ENCODE measurements at places on chromosomes 1 and 21.

DNA sequence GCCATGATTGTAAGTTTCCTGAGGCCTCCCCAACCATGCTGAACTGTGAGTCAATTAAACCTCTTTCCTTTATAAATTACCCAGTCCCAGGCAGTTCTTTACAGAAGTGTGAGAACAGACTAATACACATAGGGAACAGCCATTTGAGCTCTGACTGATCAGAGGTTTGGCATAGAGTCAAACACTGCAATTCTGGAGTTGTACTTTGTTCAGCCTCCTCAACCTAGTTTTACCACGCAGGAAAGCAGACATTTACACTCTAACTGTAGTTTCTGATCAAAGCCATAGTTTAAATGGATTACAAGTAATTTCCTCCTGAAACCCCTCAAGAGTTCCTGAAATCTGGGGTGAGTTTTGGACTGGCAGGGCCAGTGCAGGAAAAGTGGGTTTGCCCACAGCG lies 218.2 kb downstream of the TNR start:
- no peak for DNase-seq

- no peak for DNase-seq
These were observed 65.4 kb upstream of the ESRRG start for GRCh38 chr1:216788671-216789070.

GRCh38 chr1:101406681-101407080 lies 169.9 kb downstream of the S1PR1 start:
- no peak for DNase-seq

- DNase-seq, result peak; percentile 40
These were observed 134.2 kb downstream of the GDAP2 start for GRCh38 chr1:117795190-117795589.

DNA sequence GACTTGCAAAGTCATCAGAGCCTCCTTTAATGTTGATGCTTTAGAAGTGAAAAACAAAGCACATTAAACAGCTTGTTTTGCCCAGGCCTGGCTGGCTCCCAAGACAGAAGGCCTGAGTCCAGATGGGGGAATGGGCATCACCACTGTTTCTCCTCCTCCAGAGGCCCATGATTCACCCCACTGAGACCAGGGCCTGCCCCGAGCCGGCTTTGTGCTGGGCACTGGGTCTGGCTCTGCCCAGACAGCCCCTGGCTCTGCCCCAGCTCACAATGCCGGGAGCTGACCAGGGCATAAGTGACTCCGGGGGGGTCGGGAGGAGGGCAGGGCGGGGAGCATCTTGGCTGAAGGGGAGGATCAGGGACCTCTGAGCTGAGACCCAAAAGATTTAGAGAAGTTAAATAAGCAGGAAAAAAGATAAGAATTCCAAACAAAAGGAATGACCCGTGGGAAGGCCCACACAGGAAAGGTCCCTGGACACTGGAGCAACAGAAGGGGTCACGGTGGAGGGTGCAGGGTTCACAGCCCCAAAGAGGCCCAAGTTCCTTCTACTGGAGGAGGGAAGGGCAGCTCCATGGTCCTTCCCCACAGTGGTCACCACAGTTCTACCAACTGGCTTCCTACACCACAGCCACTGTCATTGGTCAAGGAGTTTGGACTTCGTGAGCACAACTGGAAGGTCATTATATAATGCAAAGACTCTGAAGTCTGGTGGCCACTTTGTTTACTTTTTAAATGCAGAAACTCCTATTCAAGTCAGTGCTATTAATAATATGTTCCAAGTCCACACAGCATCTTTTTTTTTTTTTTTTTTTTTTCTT lies 5.5 kb downstream of the C2CD2 start:
- DNase-seq, result no peak

GRCh38 chr1:24657781-24658180 lies 14.7 kb downstream of the SRRM1 start:
- no peak for DNase-seq

GRCh38 chr1:115041654-115042053 lies 12.0 kb downstream of the TSHB start:
- peak; percentile 38 for DNase-seq

DNA sequence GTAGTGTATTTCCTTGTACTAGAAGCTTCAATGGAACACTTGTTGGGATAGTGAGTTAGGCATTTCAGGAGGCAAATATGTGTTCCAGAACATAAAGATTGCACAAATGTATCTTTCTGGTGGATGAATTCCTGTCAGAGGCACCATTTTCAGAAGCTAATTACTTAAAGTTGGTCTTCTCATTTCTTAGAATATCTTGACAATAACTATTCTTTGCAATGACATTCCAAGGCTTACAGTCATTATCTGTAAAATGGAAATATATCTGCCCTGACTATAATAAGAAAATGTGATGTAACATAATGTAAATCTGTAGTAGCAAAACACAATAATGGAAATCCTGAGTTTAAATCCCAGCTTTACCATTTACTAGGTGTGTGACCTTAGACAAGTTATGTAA lies 2.7 kb downstream of the VCAM1 start:
- DNase-seq, result no peak

DNA sequence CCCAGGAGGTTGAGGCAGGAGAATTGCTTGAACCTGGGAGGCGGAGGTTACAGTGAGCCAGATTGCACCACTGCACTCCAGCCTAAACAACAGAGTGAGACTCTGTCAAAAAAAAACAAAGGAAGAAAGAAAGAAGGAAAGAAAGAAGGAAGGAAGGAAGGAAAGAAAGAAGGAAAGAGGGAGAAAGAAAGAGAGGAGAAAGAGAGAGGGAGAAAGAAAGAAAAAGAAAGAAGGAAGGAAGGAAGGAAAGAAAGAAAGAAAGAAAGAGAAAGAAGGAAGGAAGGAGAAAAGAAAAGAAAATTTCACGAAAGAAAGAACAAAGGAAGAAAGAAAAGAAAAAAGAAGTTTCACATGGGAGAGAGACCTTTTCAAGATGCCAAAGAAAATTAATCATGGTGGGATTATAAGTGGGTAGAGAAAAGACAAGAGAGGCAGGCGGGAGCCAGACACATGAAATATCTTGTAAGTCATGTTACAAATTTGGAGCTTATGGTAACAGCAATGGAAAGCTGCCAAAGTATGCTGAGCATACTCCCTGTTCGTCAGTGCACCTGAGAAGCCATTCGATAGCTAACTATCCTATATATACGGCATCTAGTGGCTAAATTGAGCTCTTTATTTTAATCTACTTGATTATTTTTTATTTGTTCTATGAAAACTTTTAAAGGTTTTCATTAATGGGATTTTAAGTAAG lies 41.3 kb upstream of the TNFSF4 start:
- no peak for DNase-seq

DNA sequence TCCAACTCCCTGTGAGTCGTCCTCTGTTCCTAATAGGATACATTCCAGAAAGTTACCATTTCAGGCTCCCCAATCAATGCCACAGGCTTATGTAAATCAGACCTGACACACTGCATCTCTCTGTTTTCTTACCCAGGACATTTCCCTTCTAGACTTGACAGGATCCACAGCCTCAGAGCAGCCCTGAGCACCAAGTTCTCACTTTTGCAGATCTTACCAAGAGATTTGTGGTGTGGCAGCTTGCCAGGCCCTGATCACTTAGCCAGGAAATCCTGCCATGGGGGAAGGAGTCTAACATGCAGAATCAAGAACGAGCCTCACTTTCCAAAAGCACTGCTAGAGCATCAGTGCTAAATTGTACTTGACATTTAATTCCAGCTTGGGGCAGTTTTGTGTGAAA lies 202.9 kb downstream of the TBX15 start:
- DNase-seq, result peak; percentile 55

DNA sequence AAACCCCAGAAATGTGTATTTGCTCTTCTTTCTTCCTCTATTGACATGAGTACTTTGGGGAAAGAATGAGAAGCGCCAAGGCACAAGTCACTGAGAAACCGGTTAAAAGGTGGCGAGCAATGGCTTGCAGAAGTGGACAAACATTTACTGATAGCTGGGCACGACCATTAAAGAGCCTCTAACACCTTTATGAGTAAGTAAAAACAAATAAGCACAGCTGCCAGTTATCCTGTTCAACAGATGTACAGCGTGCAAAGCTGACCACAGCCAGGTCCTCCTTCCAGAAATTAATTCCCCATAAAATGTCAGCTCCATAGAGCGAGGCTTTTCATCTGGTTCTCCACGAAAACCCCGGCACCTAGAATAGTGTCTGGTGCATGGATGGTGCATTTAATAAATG lies 72.7 kb downstream of the CAPZB start:
- DNase-seq, result no peak

DNA sequence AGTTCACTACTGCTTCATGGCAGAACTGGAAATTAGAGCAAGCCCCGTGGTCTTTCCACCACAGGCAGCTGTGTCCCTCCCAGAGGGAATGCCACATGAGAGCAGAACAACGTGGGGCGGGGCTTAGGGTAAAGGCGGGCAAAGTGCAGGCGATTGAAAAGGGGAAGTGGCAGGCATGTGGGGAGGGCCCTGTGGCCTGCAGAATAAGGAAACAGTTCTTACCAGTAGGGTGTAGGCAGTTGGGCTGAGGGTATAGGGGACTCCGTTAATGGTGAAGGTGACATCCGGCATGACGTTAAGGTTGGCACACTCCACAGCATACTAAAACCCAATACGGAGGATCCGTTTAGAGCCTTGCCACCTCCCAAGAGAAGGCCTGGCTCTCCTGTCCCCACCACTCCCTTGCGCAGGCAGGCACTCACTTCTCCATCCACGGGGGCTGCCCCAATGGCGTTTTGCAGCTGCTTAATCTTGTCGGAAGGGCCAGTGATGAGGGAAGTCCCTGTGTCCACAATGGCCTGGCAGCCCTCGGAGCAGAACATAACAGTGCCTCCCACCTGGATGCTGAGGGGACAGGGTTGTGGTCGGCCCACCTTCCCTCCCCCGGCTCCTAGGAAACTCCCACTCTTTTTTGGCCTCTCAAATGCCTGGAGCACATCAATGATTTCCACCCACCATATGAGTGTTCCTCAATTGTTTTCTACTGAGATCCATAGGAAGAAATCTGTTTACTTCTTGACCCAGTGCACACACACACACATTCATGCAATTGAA lies 9.1 kb upstream of the RAB7B start:
- no peak for DNase-seq
